ENCODE measurements at places on chromosomes 1 and 21. TPM values are rescaled to one million over a fixed set of nuclear protein-coding genes. Genes with fewer than 3 reads are reported as not detected.

Gene SPSB1
- polyA plus RNA-seq, result 12.3 TPM

DNA sequence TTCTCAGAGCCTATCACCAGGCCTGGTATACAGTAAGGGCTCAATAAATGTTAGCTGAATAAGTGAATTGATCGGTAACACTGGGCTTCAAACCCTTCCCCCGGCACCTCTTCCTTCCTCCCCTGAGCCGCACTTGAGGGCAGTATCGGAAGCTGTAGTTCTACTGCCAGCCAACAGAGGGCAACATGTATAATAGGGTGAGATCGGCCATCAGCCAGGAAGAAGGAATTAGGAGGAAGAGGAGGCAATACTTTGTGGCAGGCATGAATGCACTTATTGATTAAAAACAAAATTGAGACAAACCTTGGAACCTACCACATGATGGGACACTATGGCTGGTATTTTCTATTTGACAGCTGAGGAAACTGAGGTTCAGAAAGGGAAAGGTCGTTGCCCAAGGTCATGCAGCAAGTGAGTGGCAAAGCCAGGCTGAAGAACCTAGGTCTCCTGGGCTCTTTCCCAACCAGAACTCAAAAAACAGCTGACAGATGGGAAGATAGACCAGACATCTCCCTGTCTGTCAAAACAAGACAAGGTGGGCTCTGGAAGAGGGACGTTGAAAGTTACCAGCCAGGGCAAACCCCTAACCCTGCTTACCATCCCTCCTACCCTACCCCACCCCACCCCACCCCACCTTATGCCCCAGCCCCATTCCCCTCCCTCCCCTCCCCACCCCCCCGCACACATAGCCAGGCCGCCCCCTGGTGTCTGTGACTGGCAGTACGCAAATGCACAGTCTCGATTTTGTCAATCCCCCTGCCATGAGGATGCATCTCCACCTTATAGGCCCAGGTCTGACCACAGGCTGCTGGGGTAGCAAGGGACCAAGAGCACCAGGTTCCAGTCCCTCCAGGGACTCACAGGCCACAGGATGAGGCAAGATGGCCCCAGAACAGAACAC lies 107.3 kb upstream of the RUNX3 start:
- DNase-seq, result no peak

GRCh38 chr1:208219098-208219658 lies 25.0 kb downstream of the PLXNA2 start:
- no peak for DNase-seq

- no peak for DNase-seq
Measured at GRCh38 chr1:156505679-156506298, 5.2 kb upstream of the MEF2D start.

DNA sequence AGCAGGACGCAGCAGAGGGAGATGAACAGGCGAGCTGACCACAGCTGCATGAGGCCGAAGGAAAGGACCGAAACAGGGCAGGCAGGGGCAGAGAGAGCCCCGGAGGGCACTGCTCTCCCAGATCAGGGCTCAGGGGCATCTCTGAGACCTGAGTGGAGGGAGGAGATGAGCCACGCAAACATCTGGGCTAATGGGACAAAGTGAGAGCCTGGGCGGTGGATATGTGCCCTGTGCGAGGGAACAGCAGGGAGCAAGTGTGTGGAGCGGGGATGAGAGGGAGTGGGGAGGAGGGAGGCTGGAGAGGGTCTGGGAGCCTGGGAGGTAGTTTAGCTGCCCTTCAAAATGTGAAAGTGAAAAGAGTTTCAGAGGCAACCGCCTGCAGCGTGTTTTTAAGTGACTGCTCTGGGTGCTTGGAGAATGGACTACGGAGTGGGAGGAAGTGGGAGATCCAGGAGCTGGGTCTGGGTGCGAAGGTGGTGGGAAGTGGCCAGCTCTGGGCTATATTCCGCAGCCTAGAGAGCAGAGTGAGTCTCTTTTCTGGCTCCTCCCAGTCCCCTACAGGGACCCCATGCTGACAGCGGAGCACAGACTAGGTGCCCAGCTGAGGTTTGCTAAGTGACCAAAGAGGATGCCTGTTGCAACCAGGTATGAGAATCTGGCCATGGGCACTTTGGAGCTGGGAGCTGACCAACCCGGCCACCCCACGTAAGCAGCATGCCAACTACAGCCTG lies 114.6 kb upstream of the IFFO2 start:
- no peak for DNase-seq

Gene TCHH
- 0.07 TPM for polyA plus RNA-seq

DNA sequence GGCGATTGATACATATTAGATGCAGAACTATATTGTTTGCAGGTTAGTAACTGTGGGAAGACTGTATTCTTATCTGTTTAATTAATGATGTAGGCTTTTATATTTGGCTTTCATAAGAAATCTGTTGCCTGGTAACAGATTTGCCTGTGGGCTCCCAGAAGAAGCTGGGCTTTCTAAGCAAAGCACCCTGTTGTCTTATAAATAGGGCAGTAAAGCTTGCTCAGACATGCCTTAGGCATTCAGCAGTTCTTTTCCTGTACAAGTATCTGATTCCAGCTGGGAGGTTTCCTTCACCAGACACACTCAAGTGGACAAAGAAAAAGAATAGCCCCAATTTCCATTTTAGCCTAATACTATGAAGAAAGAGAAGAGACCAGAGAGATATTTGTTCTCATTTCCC lies 524.0 kb downstream of the LRRIQ3 start:
- DNase-seq, result no peak

GRCh38 chr1:48775831-48776392 lies 779 bp downstream of the BEND5 start:
- DNase-seq, result no peak

- DNase-seq, result no peak
Measured at GRCh38 chr1:239805042-239805441, 286.6 kb upstream of the FMN2 start.

DNA sequence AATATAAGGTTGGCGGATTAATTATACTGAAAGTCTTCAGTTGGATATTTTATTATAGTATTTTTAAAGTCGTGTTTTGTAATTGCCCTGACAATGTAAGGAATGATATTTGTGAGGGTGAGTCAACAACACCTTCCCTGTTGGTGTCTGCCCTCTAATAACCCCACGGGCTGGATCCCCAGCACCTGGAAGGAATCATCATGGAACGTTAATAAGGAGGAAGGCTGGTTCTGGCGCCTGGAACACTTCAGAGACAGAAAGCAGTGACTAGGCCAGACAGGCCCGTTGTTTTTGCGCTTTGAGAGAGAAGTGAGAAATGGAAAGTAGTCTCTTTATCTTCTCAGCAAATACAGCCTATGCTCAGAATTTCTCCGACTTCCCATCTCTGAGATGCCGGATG lies 31.6 kb downstream of the TEX35 start:
- no peak for DNase-seq
